Spinal cord (tissue), 10 donors: ENCODE measurements at places on chromosomes 12 and 14. TPM values are rescaled to one million over a fixed set of nuclear protein-coding genes. Genes with fewer than 3 reads are reported as not detected.

Gene KRT72
- polyA plus RNA-seq = 0.29 TPM

Gene NTN4
- polyA plus RNA-seq = 17.8 TPM

Gene GNG2
- 347 TPM for polyA plus RNA-seq

Gene TMCC3
- polyA plus RNA-seq = 46.1 TPM

Gene PSMD9
- polyA plus RNA-seq = 48.0 TPM

Gene KRT71
- polyA plus RNA-seq = 0.33 TPM

Gene ALX1
- polyA plus RNA-seq = 0.41 TPM

Gene PMCH
- 0.79 TPM for polyA plus RNA-seq

Gene AMDHD1
- 0.87 TPM for polyA plus RNA-seq

Gene ARHGEF40
- polyA plus RNA-seq = 83.1 TPM

Gene RTN1
- polyA plus RNA-seq = 955 TPM

Gene KRT6A
- polyA plus RNA-seq = not detected

Gene GZMH
- polyA plus RNA-seq = not detected

Gene MYL2
- polyA plus RNA-seq = not detected

Gene CLEC4C
- 0.12 TPM for polyA plus RNA-seq

Gene DNAJC22
- 2.8 TPM for polyA plus RNA-seq
